Mesendoderm (in vitro differentiated cells): ENCODE measurements at places on chromosomes 7 and 10.

GRCh38 chr7:97187067-97187466 lies 69.6 kb downstream of the SDHAF3 start:
- no peaks in the 10 kb centered on the region for H3K4me1 ChIP-seq
- H3K36me3 ChIP-seq: no peaks in the 10 kb centered on the region

- no peaks in the 10 kb centered on the region for H3K27me3 ChIP-seq
- DNase-seq: no peak
- no peaks in the 10 kb centered on the region for H3K36me3 ChIP-seq
These were observed 39.8 kb upstream of the EPC1 start for GRCh38 chr10:32386623-32387260.

DNA sequence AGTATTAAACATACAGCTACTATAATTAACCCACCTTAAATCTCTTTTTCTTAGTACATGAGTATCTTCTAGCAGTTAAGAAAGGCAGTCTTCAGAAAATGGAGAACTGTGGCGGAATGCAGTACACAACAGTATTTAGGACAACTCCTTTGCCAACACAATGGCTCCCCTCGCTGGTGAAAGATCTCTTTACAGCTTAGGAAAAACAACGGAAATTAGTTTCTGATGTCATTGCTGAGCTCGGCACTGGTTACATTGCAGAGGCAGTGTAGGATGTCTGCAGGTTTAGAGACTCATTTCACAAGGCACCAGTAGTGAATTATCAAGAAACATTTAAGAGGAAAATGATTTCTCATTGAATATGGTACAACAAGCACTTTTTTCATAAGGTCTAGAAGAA lies 43.4 kb downstream of the GLRX3 start:
- DNase-seq: peak; percentile 89
- no peaks in the 10 kb centered on the region for H3K4me1 ChIP-seq

- peak; percentile 49 for DNase-seq
- H3K27ac ChIP-seq: no peak overlapping the region
- no peaks in the 10 kb centered on the region for H3K36me3 ChIP-seq
These were observed 65.3 kb downstream of the CUZD1 start for GRCh38 chr10:122780391-122780790.

- no peak overlapping the region for H3K27ac ChIP-seq
- no peaks in the 10 kb centered on the region for H3K27me3 ChIP-seq
- no peak overlapping the region for H3K4me3 ChIP-seq
- no peak for DNase-seq
- no peaks in the 10 kb centered on the region for H3K36me3 ChIP-seq
- no peaks in the 10 kb centered on the region for H3K4me1 ChIP-seq
These were observed 26.8 kb upstream of the CABCOCO1 start for GRCh38 chr10:61635932-61636331.

DNA sequence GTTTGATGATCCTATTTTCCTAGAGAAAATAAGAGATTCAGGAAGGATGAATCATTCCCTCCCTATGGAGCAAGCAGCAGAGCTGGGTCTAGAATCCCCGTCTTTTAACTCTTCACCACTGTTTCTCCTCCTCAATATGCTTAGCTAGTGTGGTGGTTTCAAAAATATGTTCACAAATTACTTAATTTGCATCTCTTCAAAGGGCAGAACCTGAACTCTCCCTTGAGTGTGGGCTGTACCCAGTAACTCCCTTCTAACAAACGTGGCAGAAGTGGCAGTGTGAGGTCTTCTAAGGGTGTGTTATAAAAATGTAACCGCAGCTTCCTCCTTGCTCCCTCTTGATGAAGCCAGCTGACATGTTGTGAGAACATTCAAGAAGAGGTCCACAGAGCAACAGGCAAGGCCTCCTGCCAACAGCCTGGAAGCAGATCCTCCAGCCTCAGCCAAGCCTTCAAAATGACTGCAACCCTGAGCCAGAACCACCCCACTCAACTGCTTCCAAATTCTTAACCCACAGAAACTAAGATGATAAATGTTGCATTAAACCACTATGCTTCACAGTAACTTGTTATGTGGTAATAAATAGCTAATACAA lies 36.6 kb downstream of the SRPK2 start:
- H3K4me1 ChIP-seq: no peaks in the 10 kb centered on the region
- no peak overlapping the region for H3K27ac ChIP-seq
- no peaks in the 10 kb centered on the region for H3K36me3 ChIP-seq
- no peak overlapping the region for H3K4me3 ChIP-seq
- DNase-seq: no peak

DNA sequence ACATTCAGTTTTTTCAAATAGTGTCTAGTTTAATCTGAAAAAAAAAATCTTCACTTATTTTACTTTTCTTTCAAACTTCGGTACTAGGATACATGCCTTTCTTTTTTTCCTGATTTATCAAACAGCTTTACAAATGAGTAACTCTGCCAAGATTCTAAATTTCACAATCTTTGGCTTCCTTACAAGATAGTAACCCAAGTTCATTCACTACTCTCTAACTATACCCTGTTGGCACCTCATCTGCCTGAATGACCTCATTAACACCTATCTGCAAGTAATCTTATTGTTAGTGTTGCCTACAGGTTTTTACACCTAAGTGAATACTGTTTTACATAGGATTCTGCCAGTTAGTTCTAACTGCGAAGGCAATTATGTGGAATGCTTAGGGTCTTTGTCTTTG lies 159.8 kb downstream of the FOXP2 start:
- no peak overlapping the region for H3K4me3 ChIP-seq
- H3K27ac ChIP-seq: no peak overlapping the region
- no peaks in the 10 kb centered on the region for H3K36me3 ChIP-seq
- peaks cover 3% of the 10 kb centered on the region for H3K27me3 ChIP-seq

DNA sequence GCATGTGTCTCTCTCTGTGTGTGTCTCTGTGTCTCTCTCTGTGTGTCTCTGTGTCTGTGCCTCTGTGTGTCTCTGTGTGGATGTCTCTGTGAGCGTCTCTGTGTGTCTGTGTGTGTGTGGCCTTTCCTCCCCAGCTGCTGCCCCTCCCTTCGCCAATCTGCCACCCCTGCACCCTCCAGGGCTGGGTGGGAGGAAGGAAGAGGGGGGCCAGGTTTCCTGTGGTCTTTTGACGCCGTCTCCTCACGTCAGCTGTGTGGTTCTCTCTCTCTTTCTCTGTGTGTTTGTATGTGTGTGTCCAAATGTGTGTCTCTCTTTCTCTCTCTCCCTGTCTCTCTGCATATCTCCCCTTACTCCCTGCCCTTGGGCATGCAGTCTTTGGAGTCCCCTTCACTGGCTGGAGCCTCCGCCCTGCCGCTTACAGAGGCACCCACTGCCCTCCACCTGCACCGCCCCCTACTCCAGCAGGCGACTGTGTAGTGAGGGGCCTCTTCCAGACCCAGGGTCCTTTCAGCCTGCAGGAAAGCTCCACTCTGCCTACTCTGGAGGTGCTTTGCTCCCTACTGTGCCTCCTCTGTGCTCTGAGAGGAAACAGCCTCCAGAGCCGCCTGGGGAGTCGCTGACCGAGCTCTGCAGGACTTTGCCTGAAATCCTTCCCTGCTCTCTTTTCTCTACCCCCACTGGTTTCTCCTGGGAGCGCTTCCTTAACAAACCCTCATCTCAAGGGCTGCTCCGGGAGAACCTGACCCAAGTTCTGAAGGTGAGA lies 44.2 kb upstream of the C10orf71 start:
- no peaks in the 10 kb centered on the region for H3K4me1 ChIP-seq
- no peak overlapping the region for H3K27ac ChIP-seq
- no peak for DNase-seq
- H3K27me3 ChIP-seq: no peaks in the 10 kb centered on the region

DNA sequence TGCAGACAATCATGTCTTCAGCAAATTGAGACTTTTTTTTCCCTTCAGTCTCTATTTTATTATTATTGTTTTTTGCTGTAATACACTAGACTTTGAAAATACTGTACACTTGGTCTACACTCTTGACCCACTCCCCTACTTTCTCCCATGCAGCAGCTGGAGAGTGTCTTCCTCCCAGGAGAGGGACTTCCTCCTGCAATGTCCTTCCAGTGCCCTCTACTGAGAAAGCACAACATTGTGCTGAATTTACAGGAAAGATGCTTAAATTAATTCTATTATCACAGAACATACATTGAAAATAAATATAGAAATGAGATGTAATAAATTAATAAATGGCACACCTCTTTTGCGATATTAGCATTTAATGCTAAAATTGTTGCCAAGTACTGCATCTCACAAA lies 411.3 kb downstream of the CCSER2 start:
- H3K4me1 ChIP-seq: no peaks in the 10 kb centered on the region
- peak; percentile 16 for DNase-seq
- H3K4me3 ChIP-seq: no peak overlapping the region
- H3K27me3 ChIP-seq: no peaks in the 10 kb centered on the region
- H3K36me3 ChIP-seq: no peaks in the 10 kb centered on the region
- no peak overlapping the region for H3K27ac ChIP-seq

DNA sequence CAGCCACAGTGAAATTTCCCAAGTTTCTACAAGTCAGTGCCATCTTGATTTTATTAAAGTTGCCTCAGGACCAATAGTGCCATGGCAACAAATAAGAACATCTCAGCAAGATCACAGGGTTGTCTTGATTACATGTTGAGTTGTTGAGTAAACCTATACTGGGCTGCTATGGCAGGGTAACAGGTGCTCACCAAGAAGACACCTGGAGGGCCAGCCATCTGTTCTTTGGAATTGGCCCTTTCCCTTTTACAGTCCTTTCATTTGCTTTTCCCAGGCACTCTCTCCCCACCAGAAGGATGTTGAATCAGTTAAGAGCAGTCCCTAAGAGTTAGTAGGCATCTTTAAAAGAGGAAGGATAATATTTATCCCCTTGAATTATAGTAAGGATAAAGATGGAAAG lies 582.0 kb downstream of the TNS3 start:
- H3K36me3 ChIP-seq: no peaks in the 10 kb centered on the region
- DNase-seq: no peak
- H3K4me1 ChIP-seq: no peaks in the 10 kb centered on the region
- H3K27ac ChIP-seq: no peak overlapping the region
- no peaks in the 10 kb centered on the region for H3K27me3 ChIP-seq

DNA sequence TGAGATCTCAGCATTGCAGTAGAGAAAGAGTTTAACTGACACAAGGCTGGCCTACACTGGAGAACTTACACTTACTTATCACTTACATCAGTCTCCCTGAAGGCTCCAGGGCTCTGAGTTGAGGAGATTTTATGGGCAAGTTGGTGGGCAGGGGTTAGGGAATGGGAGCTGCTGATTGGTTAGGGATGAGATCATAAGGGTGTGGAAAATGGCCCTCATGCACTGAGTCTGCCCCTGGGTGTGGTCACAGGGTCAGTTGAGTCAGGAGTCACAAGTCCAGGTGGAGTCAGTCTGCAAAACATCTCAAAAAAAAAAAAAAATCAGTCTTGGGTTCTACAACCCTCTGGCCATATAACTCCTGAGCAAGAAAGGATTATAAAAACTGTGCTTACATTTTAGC lies 60.5 kb downstream of the PPP1R17 start:
- no peak overlapping the region for H3K27ac ChIP-seq
- no peaks in the 10 kb centered on the region for H3K36me3 ChIP-seq
- DNase-seq: no peak
- H3K27me3 ChIP-seq: no peaks in the 10 kb centered on the region

DNA sequence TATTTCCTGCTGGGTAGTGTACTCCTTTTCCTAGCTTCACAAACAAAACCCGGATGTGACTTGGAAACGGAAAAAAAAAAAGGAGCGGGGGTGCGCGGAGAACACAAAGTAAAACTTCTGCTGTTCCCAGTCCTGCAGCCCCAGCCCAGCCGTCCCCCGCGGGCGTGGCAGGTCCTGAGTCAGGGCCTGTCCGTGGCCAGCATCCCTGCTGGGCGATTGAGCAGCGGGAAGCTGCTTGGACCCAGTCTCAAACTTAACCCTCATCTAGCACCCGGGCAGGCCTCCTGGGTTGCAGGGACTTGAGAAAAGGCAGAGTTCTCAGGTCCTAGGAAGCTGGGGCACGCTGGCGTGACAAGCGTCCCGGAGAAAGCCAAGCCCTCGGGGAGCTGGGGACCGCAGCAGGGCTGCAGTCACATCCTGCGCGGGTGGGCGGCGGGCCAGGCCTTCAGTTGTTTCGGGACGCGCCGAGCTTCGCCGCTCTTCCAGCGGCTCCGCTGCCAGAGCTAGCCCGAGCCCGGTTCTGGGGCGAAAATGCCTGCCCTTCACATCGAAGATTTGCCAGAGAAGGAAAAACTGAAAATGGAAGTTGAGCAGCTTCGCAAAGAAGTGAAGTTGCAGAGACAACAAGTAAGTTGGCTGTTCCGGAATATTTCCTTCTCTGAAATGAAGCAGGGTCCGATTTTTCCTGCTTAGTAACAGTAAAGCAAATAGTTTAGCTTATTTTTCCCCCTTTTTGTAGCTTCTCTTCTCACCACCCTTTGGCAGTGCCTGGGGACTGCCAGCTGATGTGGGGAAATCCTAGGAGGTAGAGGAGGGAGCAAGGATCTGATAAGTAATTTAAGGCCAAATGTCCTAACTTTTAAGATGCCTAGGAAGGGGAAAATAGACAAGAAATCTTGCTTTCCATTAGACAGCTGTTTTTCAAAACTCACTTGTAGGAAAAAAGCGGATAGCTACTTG lies at the start of gene GNG11:
GNG11 (plus strand) TSS at position 129 of the 960 bp plus-strand sequence; CDS start at position 532, 403 bp downstream.
- DNase-seq: peak; percentile 80
- peak within 1 kb of the TSS; percentile 6 for H3K4me3 ChIP-seq
- H3K4me1 ChIP-seq: peaks cover 2% of the 10 kb centered on the region
- H3K27ac ChIP-seq: peak within 1 kb of the TSS; percentile 86
- H3K36me3 ChIP-seq: no peaks in the 10 kb centered on the region

DNA sequence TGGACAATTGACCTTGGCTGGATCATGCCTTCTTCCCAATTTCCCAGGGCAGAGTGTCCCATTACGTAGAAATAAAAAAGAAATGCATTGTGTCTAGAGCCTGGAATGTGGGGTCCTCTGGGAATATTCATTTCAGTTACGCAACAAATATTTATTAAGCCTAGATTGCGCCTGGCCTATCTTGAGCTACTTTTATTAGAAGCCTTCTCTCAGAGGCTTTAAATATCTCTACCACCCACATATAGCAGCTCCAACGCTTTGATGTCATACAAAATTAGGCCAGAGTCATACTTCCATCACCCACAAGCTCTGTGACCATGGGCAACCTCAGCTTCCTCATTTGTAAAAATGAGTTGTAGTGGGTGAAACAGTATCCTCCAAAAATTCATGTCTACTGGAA lies 24.9 kb upstream of the CARD11 start:
- no peaks in the 10 kb centered on the region for H3K4me1 ChIP-seq
- H3K27ac ChIP-seq: no peak overlapping the region
- H3K4me3 ChIP-seq: no peak overlapping the region
- H3K36me3 ChIP-seq: no peaks in the 10 kb centered on the region
